ENCODE measurements at places on chromosomes 16 and 17.

DNA sequence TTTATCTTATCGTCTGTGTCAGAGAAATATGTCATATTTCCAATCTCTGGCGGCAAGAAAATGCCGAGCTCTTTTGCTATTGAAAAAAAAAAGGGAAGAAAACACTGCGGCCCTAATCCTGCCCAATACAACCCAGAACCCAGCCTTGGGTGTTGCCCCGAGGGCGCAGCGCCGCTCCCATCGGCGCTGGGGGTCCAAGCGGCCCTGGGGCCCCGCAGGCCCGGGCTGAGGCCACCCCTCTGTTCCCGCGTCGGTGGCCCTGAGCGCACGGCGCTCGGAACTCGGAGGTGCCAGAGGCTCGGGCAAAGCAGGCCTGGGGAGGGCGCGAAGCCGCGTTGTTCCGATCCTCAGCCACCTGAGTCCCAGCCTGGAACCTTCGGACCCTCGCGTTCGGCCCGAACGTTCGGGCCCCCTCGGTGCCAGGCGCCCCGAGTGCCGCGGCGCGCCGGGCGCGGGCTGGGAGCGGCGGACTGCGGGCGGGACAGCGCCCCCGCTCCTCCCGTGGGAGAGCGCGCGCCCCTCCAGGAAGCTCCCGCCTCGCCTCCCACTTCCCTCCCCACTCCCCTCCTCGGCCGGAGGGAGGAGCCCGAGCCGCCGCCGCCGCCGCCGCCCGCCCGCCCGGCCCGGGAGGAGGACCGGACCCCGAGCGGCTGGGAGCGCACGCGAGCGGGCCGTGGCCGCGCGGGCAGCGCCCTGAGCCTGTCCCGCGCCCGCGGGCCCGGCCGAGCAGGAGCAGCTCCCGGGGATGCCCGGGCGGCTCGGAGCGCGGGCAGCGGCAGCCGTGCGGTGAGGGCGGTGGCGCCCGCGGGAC is at the start of gene CPNE2:
Gene CPNE2 (plus strand): TSS at position 609 of the 811 bp plus-strand sequence. CDS start 18,160 bp downstream, outside the sequence.
- DNase-seq = peak; percentile 90

DNA sequence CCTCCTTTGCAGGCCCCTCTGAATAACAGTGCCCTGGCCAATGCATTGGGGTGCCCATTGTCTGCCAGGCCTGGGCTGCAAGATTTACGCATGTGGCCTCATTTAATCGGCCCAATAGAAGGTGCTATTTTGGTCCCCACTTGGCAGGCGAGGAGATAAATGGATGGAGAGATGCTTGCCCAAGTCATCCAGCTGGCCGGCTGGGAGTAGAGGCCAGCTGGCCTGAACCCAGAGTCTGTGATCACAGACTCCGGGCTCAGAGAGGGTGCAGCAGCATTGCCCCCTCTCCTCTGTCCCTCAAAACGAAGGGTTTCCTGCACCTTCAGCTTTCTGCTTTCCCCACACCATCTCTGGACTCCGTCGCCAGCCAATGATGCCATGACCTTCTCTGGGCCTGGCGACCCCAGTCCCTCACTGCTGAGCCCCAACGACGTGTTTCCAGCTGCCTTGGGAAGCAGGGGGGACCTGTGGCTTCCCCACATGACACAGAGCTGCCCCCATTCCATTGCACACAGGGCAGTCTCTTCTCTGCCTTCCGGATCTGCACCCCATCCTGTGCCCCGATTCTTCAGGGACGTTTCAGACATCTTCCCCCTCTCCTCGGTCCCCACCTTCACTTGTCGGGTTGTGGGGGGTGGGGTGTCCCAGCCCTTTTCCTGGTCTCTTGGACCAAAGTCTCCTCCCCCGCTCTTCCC is 3.5 kb upstream of the ADGRG1 start:
- DNase-seq = no peak

DNA sequence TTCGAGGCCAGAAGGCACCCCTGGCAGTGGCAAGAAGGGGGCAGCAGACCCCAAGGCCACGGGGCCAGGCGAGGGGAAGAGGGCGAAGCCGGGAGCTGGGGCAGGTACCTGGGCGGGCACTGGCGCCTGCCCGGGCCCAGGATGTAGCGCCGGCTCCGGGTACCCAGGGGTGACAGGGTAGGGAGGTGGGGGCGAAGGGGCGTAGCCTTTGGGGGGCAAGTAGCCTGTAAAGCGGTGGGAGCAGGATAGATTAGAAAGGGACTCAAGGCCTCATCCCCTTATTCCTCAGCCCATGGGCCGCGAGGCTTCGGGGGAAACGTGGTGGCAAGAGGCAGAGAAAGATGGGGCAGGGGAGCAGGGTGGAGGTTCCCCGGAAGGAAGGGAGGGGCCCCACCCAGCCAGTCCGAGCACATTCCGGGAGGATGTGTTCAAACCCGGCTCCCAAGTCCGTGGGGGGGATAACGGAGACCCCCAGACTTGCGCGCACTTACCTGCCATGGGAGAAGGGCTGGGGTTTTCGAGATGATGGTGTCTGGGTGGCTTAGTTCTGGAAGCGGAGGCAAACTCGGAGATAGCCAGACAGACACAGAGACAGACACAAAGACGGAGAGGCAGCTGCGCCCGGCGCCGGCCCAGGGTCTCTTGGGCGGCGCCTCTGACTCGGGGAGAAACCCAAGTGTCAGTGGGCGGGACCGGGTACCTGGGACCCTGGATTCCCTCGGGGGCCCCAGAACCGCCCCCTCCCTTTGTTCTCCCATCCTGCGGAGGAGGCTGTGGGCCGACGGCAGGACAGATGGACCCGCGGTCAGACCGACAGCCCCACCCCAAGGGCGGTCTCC is 493 bp downstream of the PLSCR3 start:
- DNase-seq = peak; percentile 33

- no peak for DNase-seq
Observed at GRCh38 chr16:48197294-48197693, 41.5 kb upstream of the ABCC12 start.

DNA sequence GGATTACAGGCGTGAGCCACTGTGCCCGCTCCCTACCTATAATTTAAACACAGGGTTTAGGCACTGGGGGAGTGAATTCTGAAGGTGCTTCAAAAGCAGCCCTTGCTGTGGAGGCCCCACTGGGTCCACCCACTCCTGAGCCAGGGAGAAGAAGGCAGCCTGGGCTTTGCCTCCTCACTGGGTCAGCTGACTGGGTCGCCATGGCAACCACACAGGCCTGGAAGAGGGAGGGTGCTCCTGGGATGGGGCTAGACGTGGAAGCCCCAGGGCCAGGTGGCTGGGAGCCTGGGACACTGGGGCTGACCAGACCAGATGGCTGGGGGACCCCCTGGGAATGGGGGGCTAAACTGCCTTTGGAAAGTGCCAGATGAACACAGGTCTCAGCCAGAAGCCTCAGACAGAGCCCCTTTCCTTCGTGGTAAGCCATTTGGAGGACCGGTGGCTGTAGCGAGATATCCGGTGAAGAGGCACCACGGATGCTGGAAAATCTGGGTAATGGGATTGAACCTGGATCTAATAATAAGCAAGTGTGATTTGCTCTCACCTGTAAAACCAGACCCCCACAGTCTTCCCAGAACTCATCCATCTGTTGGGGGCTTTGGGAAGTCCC is 32.9 kb downstream of the TRARG1 start:
- DNase-seq = no peak

GRCh38 chr17:4172356-4172755 is 29.4 kb downstream of the CYB5D2 start:
- DNase-seq = no peak
